Progenitor cell of endocrine pancreas (in vitro differentiated cells): ENCODE measurements at places on chromosomes 6 and 20.

DNA sequence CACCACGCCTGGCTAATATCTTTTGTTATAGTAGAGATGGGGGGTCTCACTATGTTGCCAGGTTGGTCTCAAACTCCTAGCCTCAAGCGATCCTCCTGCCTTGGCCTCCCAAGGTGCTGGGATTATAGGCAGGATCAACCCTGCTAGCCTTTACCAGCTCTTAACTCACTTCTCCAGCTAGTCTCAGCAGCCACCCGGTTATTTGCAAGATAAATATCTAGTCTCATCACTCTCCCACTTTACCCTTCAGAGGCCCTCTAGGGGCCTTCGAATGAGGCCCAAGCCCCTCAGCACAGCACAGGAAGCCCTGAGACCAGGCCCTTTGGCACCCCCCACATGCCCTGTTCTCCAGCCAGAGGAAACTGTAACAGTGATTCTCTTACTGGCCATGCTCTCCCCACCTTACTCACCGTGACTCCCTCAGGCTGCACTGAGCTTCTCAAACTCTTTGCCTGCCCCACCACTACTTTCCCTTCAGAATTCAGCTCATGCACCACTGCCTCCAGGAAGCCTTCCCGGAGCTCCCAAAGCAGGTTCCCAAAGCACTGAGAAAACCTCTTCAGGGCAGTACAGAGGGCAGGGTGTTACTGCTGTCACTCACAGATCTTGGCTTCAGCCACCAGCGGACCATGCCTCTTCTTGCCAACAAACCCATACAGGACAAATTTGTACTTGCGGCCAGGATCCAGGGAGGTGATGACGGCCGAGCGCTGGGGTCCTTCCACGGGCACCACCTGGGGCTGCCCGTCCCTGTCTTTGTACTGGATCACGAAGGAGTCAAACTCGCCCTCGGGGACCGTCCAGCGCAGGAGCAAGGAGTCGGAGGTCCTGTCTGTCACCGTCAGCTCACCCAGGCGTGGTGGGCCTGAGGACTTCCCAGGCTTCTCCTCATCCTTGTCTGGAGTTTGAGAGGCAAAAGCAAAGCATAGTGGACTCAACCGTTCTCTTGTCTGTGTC, 25.0 kb downstream of the TNXB start:
- H3K4me3 ChIP-seq: no peak overlapping the region
- peaks cover 24% of the 10 kb centered on the region for H3K27me3 ChIP-seq
- DNase-seq: no peak
- no peak overlapping the region for H3K27ac ChIP-seq
- H3K4me1 ChIP-seq: peaks cover 6% of the 10 kb centered on the region

- H3K4me1 ChIP-seq: peaks cover 7% of the 10 kb centered on the region
- no peak for DNase-seq
- H3K36me3 ChIP-seq: no peaks in the 10 kb centered on the region
Observed at GRCh38 chr20:9200620-9201019, 131.7 kb downstream of the PLCB4 start.

- no peak overlapping the region for H3K4me3 ChIP-seq
- no peaks in the 10 kb centered on the region for H3K4me1 ChIP-seq
- H3K36me3 ChIP-seq: peaks cover 34% of the 10 kb centered on the region
- H3K27ac ChIP-seq: peak overlapping the region; percentile 39
- DNase-seq: no peak
- H3K27me3 ChIP-seq: no peaks in the 10 kb centered on the region
Observed at GRCh38 chr6:138909511-138909910, 78.5 kb downstream of the REPS1 start.

DNA sequence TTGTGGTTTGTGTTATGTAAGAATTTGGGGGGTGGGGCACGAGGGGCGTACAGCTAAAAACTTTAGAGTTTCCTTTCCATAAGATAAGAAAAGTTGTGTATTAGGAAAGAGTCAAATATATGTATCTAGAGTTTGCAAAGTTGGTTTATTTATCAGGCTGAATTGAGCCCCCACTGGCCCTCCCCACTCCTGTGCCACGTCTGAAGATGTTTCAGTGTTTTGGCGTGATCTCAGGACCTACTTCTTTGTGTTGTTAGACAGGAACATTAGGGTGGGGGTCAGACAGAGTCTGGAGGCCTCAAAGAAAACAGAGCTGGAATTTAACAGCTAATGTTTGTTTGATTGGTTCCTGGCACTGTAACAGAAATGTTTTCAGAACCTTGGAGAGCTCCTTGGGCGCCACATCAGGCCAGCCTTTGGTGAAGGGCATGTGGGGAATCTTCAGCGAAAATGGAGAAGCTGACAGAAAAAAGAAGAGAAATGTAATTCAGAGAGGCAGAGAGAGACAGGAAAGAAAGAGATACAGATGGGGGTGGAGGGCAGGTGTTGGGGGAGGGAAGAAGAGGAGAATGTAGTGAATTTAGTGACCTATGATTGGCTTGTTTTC, 674 bp downstream of the NRSN1 start:
- peaks cover 6% of the 10 kb centered on the region for H3K4me1 ChIP-seq
- peak overlapping the region; percentile 2 for H3K27ac ChIP-seq
- peaks cover 33% of the 10 kb centered on the region for H3K27me3 ChIP-seq
